NCI-H510A (cell line): ENCODE measurements at places on chromosomes 3 and 15.

GRCh38 chr3:49785565-49786356, 581 bp downstream of the IP6K1 start:
- no peak for DNase-seq

- no peak for DNase-seq
These were observed 55.4 kb downstream of the ASTE1 start for GRCh38 chr3:130971208-130971607.

DNA sequence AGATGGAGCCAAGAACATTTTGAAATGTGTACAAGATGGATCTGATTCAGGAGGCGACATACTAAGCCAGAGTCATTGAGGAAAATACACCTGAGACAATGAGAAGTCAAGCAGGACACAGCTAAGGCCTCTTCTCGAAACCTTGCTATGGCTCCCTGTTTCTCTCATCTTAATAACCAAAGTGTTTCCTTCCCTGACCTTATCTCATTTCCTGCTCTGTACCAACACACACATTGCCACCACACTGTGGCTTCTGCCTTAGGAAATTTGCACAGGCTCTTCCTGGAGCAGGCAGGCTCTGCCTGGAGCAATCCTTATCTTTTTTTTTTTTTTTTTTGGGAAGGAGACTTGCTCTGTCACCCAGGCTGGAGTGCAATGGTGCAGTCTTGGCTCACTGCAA, 36.6 kb downstream of the OXSM start:
- no peak for DNase-seq

DNA sequence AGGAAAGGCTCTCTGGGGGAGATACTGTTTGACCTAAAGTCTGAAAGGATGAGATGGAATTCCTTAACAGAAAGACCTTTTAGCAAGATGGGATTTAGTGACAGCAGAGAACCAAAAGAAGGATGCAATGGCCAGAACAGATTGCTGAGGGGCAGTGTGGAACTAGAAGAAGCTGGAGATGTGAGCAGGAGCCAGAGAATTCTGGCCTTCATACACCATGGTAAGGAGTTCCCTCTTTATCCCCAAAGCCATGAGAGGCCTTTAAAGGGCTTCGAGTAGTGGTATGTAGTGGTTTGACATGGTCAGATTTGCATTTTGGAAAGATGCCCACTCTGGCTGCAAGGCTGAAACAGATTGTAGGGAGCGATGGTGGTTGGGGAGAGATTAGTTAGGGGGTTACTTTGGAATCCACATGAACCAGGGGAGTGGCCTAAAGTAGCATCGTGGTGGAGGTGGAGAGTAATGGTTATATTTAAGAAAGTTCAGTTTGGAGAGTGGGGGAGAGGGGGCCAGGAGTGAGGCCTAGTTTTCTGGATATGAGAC, 34.0 kb upstream of the NPHP3 start:
- no peak for DNase-seq

DNA sequence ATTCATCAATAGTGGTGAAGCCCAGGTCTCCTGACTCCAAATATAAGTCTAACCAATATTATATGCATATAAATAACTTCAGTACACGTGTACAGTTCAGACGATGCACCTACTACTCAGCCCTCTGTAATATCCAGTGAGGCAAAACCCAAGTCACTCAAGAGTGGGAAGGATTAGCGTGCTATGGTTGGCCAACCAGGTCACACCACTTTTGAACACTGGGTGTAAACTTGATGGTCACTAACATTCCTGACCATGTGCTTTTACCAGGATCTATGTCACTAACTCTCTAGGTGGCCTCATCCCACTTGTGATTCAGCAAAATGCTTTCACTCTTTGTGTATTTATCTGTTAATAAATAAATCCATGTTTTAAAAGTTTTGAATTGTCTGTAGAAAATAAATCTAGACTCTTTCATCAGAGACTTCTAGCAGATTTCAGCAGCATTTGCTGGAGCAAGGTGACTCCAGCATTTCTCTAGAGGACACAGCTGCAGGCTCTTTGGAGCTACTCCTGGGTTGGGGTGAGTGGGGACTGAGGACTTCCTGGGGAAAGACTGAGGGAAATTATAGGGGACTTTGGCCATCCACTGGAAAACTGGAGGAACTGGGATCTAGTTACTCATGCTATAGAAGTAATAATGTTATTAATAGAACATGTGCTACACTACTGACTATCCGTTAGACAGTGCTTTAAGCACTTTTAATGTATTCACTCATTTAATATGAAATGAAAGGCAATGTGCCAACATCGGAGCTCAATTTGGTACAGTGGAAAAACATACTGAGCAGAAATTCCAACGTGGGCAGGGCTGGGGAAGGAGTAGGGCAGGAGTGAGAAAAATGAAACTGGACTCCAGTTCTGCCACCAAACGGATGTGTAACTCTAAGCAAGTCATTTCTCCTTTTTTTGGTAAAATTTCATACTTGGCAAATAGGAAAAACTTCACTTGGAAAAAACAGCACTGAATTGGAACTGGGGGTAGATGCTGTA, 97.9 kb downstream of the RORA start:
- no peak for DNase-seq

- DNase-seq = no peak
These were observed 6.7 kb downstream of the LNP1 start for GRCh38 chr3:100407977-100408532.

DNA sequence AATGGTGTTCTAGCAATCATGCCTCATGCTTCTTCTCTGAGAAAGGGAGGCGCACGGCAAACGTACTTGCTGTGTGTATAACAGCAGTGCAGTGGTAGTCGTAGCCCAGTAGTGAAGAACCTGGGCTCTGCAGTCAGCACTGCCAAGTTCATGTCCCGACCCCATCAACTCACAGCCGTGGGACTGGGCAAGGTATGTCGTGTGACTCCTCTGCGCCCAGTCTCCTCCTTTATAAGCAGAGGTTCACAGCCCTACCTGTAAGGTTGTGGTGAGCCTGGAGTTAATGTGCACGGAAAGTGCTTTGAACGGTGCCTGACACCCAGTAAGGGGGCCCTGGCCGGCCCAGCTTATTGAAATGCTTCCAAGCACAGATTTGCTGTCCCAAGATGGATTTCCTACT, 26.6 kb downstream of the EHD4 start:
- DNase-seq = no peak

- DNase-seq = no peak
These were observed 78.8 kb upstream of the TCF12 start for GRCh38 chr15:56839641-56840040.

DNA sequence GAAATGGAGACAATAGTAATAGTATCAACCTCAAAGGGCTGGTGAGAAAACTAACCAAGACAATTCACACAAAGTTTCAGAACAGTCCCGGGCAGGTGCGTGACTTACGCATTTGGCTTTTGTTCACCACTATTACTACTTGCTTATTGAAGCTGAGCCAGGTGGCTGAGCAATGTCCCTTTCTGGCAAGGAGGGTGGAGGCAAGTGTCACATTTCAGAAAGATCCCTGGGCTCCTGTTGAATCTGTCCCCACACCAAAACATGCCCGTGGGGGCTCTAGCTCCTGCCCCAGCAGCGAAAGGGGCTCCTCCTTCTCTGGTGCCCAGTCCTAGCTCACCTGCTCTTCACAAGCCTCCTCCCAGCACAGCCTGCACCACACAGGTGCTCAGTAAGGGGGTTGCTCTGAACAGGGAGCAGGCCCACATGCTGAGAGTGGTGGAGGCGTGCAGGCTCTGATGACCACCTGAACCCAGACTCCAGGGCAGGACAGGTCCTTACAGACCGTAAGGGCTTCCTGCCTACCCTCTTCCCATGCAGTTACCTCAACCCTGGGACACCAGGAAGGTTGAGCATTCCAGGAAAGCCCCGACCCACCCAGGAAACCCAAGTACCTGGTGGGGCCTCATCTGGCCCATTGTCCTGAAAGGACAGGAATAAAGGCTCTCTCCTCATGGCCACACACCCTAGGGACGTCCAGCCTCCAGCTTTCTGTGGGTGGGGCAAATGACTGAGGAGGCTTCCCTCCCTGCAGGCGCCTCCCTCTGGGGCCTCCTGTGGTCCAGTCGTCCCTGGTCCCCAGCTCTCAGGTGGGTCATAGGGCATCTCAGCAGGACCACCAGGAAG, 32.6 kb downstream of the SEMA7A start:
- no peak for DNase-seq

DNA sequence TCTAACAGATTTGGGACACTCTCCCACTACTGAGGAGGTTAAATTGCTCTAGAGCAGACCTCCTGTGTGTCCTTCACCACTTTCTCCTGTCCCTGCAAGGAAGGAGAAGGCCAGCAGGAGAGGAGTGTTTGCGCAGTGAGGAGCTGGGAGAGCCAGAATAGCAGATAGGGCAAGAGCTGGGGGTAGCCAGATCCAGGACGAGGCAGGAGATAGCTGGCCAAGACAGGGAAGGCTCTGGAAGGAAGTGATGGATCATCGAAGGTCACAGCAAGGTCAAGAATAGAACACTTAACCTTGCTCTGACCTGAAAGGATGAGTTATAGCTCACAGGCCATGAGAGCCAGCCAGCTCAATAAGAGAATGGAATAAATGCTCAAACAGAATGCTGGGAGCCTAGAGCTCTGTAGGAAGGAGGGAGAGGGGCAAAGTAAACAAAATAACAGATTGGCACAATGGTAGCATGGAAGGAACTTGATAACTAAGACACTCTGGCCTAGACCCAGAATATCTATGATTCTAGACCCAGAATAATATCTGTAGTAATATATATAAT, 37.5 kb upstream of the FSIP1 start:
- no peak for DNase-seq

DNA sequence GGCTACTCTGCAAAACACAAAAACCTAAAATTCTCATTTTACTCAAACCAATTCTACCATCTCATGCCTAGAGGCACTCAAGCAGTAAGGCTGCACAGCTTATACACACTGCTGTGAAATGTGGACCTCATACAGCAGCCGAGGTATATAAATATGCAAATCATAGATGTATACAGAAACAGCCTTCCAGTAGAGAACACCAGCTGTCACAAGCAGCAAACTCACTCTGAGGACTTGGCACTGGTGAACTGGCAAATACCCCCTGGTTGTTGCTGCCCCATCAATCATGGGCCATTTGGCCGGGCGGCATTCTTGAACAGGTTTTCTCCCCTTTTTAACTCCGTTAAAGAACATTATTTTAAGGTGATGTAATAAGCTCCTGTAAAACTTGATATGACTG, 378.0 kb downstream of the LSAMP start:
- DNase-seq = no peak

DNA sequence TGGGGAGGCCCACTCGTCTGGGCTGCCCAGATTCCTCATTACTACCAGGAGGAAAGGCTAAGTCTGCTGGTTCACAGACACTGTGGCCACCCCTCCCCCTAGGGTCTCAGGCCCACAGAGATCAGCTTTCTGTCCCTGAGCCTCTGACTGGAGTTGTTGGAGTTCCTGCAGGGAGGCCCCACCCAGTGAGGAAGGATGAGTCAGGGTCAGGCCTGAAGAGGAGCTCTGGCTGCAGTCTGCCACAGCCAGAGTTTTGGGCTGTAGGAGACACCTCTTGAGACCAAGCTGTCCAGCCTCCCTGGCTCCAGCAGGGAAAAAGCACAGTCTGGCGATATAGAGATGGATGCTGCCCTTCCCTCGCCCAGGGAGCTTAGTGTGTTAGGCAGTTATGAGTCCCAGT, 720.9 kb upstream of the SEMA6D start:
- DNase-seq = no peak

DNA sequence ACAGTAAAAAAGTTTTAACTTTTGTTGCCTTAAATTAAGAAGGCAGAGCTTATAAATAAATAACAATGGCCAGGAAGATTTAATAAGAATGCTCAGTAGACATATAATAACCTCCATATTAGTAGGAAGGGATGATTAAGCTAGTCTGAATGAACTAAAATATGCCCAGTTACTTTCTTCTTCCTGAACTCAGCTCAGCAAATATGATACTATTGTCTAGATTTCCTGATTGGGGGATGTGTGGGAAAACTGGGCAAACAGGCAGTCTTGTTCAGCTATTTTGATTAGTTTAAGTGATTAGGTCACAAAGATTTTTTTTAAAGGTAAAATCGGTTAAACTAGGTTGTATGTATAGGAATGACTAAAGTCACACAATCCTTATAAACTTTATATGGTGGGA, 167.2 kb upstream of the SLC2A2 start:
- no peak for DNase-seq

DNA sequence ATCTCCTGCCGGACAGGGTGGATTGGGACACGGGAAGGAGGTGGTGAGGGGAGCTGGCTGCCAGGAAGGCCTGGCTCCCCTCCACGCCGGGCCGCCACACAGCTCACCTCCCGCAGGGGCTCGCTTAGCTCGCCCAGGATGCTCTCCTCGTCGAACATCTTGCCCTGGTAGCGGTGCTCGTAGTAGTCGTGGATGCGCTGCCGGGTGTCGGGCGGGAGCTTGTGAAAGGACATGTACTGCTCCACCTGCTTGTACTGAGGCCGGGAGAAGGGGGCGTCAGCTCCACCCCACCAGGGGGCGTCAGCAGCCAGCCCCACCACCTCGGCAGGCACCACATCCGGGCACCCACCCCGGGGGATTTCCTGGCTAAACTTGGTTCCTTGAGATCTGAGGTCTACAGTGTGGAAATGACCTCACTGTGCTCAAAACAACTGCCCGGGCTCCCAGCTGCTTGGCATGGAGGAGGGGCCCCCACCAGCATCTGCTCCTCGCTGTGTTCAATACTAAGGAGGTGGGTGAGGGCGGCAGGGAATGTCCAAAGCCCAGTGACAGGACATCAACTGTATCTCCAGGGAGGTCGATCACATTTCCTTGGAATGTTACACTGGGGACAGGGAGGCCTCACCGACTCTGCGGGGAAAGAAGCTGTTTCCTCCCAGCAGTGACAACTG, 43.4 kb downstream of the HCN4 start:
- no peak for DNase-seq

DNA sequence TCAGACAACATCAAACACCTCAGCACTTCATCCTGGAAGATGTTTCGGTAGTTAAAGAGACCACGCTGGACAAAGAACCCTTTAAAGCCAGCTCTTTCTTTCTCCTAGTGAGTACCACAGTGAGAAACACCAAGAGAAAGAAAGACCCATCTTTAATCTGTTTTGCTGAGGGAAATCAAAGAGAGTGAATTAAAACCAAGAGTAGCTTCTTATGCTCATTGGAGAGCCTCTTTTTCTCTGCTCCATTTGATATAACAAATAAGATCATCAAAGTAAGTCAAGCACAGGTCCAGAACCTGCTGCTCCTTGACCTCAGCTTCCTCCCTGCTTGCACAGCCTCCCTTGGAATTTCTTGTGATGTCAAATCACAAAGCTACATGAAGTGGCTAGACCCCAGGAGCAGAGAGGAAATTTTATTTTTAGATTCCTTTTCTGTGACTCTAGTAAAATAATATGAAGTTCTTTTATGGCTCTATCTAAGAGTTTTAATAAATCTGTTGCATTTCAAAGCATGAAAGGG, 436.4 kb downstream of the C3orf38 start:
- no peak for DNase-seq

- no peak for DNase-seq
These were observed 4.9 kb upstream of the NUP210 start for GRCh38 chr3:13424865-13425617.
